ENCODE measurements at places on chromosomes 12 and 14.
A peak's percentile ranks its signal among the peaks of the same experiment; 100 is the strongest.

DNA sequence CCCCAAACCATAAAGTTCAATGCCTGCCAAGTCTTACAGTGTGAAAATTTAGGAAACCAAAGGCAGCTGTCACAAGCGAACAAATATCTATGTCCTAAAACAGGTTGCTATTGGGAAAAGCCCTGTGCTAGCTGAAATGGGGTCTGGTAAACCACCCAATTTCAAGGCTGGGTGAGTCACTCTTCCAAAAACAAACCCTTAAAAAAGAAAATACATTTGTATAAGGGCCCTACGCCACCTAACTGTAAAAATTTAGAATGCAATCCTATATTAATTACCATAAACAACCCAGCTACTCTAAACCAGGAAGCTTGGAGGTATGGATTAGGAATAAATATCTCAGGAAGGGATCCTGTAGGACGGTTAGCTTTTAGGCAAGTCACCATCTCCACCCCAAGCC is 32.1 kb downstream of the PRMT8 start:
- DNase-seq, result no peak

DNA sequence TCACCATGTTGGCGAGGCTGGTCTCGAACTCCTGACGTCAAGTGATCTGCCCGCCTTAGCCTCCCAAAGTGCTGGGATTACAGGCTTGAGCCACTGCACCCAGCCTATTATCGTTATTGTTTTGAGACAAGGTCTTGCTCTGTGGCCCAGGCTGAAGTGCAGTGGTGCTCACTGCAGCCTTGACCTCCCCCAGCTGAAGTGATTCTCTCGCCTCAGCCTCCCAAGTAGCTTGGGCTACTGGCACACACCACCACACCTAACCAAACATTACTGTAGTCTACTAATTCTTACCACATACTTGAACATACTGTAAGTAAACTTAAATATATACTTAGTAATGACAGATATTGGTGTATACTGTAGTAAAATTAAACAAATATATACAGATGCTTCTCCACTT is 4.5 kb upstream of the CDCA4 start:
- DNase-seq, result no peak

DNA sequence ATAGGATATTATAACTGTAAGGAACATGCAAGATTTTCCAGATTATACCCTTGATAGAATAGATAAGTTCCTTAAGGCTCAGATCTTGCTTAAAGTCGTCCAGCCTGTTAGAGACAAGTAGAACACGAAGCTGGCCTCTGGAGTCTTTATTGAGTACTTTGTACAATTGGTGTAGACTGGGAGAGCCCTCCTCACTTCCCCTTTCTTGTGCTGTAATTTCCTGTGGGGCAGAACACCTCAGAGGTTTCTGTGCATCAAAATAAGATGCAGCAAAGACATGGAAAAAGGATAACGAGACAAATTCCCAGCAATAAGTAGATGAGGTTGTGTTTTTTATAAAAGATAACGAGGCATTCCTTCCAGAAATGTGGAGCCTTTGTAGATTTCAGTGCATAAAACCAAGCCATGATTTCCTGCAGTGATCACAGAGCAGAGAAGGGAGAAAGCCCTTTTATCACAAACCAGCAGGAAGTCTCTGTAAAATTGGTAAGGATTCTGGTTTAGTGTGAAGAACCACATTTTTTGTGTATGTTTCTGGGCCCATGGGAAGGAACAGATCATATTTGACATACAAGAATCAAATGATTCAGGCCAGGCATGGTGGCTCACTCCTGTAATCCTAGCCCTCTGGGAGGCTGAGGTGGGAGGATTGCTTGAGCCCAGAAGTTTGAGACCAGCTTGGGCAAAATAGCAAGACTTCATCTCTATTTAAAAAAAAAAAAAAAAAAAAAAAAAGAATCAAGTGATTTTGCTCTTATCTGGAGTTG is 18.0 kb downstream of the GPRC5A start:
- no peak for DNase-seq

DNA sequence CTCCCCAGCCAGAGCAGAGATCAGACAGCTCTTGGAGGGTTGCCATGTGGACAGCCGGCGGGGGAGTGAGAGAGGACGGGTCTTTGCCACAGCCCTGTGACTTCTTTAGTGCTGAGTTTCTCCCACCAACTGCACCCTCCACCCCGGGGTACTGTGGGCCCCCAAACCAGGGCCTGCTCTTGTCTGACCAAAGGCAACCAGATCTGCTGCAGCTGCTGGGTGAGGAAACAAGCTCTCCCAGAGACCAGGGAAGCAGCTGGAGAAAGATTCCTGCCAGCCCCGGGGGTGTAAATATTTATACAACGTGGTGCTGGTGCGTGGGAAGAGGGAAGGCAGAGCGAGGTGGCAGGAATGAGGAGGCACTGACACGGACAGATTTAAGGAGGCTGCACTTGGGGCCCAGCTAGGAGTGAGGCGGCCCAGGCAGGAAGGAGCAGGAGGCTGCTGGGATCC is 14.3 kb upstream of the ZFP36L1 start:
- peak; percentile 81 for DNase-seq

- DNase-seq, result no peak
These were observed 50.7 kb downstream of the ELK3 start for GRCh38 chr12:96244826-96245225.

DNA sequence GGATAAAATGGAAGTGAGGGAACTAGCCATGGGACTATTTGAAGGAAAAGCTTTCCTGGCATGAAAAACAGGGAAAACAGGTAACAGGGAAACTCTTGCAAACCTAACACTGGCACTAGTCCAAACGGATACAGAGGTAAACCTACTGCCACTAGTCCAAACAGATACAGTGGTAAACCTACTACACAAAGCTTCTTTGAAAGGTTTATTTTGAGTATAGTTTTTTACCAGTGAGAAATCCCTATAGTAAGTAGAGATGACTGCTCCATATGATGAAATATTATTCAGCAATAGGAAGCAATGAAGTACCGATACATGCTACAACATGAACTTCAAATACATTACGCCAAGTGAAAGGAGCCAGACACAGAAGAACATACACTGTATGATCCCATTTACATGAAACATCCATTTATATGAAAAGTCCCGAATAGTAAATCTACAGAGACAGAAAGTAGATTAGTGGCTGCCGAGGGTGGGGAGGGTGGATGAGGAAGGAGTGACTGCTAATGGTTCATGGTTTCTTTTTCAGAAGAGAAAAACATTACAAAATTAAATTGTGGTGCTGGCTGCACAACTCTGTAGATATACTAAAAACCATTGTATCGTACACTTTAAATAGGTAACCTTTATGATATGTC is 25.5 kb downstream of the SPTLC2 start:
- DNase-seq, result no peak
